A549 treated with CpdA at 1 μM for 4 hours (cell line): ENCODE measurements at places on chromosomes 4 and X. TPM values are rescaled to one million over a fixed set of nuclear protein-coding genes. Genes with fewer than 3 reads are reported as not detected.

The CPE gene
- 1.7 to 2.6 TPM (median 2.0 TPM) in 5 replicates for total RNA-seq

The BST1 gene
- 15.8 to 20.7 TPM (median 18.2 TPM) in 5 replicates for total RNA-seq

The AMOT gene
- total RNA-seq: 0.02 to 0.54 TPM (median 0.07 TPM) in 3 of 5 replicates, not detected in the others

The TCEAL9 gene
- total RNA-seq: 80.6 to 158 TPM (median 90.0 TPM) in 5 replicates

The EMD gene
- 114 to 166 TPM (median 150 TPM) in 5 replicates for total RNA-seq

The ADGRG2 gene
- 5.8 to 6.2 TPM (median 6.2 TPM) in 5 replicates for total RNA-seq

The TEX28 gene
- total RNA-seq: not detected in 5 replicates

The ELF4 gene
- total RNA-seq: 29.8 to 35.2 TPM (median 32.8 TPM) in 5 replicates

The RASSF6 gene
- total RNA-seq: 0.57 to 0.90 TPM (median 0.83 TPM) in 5 replicates
